T-helper 9 cell (primary cell): ENCODE measurements at places on chromosomes 5 and 9.

- no peak for DNase-seq
Observed at GRCh38 chr5:144004146-144004545, 166.3 kb downstream of the YIPF5 start.

GRCh38 chr5:14447958-14448911, 133.4 kb upstream of the OTULINL start:
- DNase-seq: no peak

DNA sequence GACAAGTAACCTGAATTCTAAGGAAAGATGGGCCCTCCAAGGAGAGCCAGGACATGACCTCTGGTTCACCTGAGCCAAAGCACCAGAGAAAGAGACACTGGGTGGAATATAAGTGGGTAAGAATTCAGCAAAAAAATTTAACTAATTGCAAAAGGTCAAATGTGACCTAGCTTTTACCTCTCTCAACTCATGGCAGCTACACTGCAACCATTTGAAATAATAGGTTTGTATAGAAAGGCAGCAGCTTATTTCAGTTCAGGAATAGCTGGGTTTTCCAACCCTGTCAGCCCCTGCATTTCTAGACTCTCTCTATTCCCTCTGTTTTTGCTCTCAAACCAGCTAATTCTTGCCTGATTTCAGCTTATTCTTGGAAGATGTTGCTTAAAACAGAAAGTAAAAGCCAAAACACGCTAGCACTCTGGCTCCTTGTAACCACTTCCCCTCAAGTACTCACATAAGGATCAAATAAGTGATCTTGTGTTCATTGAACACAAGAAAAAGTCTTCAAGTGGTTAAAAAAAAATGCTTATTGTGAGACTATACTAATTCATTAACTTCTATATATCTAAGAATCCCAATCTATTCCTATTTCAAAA, 101.1 kb upstream of the NR4A3 start:
- no peak for DNase-seq

- no peak for DNase-seq
Observed at GRCh38 chr9:76452839-76453238, 6.1 kb upstream of the GCNT1 start.

DNA sequence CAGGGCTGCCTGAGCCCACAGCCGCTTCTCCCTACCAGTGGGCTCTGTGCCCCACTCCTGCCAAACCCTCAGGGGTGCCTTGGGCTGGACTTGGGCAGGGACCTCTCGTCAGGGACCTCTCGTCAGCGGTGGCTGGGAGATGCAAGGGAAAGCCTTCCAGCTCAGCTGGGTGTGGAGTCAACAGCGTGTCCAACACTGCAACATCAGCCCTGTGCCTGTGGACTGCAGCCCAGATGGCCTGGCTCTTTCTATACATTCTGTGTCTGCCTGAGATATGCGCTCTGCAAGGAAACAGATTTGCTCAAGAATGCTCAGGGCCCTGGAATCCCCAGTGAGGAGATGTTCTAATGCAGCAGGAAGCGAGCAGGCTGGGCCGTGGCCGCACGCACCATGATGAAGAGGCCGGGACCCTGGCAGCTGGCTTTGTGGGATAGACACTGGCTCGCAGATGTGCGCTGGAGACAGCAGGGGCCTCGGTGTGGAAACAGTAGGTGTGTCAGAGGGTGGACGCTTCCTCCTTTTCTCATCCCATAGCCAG, 85.0 kb upstream of the COL5A1 start:
- no peak for DNase-seq

GRCh38 chr9:15286161-15286821, 20.7 kb downstream of the TTC39B start:
- DNase-seq: no peak

DNA sequence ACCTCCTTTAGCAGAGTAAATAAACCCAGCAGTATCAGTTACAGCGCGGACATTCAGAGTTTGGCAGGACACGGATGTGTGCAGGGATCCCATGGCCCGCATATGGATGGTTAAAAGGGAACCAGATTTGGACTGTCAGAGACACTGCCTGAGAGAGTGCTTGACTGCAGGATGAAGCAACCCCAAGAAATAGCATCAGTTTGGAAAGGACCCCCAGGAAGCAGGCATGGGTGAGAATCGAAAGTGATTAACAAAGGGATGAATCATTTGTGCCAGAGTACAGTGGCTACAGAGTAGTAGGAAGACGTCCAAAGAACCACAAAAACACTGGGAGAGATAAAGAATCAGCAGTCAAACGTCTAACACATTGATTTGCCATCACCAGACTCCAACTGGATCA, 5.5 kb downstream of the C7 start:
- no peak for DNase-seq

DNA sequence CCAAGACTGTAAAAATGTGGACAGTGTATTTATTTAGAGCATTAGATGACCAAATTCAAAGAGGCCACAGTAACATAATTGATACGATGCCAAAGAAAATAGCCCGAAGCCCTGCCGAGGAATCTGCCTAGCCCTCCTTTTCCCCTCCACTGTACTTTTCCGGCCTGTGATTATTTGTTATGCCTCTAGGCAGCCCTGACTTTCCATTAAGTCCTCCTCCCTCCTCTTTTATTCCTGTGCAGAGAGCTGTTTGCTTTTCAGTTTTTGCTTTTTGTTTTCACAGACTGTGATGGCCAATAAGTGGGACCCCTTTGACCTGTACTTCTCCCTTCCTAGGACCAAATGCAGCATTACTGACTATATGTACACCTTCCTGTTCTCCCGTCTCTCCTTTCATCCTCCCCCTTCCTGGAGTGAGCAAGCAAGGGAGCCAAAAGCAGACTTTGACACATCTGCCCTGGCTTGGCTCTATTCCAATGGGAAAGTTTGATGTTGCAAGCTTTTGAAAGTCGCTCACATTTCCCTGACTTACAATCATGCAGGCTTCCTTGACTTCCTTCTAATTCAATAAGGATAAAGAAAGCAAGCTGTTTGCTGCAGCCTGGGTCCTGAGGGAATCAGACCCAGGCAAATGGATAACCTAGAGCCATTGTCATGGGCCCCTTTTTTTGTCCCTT, 76.1 kb downstream of the NREP start:
- DNase-seq: no peak

DNA sequence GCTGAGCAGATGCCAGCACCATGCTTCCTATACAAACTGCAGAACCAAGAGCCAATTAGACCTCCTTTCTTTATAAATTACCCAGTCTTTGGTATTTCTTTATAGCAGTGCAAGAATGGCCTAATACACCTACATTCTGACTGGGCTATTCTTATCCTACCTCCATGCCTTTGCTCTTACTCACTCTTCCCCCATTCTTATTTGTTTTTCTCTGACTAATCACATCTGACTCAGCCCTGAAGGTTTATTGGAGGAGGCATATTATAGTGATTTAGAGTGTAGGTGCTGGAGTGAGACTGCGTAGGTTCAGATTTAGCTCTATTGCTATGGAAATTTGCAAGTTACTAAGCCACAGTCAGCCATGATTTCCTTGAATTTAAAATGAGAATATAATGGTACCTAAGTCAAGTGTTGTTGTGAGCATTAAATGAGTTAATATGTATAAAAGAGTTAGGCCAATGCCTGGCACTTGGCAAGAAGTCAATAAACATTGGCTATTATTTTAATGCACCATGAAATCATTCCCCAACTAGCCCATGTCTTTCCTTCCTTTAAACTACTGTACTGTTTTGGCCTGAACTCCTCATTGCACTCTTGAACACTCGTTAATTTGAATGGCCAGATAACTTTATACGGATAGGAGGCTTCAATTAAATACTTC, 531.2 kb upstream of the ZNF608 start:
- no peak for DNase-seq

DNA sequence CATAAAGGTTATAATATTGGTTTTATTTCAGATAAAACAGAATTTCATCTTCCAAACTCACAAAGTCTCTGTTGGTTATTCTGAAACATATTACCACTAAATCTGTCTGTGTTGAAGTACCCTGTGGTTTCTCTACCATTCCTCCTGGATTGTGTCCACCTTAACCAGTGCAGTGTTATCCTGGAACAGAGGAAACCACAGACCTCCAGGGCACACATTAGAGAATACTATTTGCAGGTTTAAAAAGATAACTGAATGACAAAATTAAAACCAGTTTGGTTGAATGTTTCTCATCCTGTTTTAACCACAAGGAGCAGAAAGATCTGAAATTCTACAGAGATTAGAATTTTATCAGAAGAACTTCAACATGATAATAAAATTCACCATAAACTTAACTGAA, 251.8 kb downstream of the CWC27 start:
- no peak for DNase-seq

DNA sequence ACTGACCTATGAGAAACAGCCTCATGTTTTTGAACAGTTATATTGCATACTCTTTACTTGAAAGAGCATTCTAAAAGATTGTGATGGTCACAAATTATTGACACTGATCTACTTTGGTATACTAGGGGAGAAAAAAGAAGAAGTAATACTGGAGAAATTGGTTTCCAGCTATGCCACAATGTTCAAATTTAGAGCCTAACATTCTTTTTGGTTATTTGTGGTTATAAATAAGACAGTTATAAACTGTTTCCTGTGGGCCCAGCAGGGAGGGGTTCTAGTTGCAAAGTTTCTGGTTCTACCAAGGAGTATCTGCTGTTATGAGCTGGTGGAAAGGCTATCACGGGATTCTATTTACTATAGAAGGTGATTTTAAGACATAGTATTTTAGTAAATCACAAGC, 4.8 kb downstream of the CWC27 start:
- no peak for DNase-seq

GRCh38 chr9:31790720-31791119, 593.7 kb upstream of the ACO1 start:
- no peak for DNase-seq

GRCh38 chr5:2752059-2752820, 763 bp upstream of the IRX2 start:
- DNase-seq: no peak

DNA sequence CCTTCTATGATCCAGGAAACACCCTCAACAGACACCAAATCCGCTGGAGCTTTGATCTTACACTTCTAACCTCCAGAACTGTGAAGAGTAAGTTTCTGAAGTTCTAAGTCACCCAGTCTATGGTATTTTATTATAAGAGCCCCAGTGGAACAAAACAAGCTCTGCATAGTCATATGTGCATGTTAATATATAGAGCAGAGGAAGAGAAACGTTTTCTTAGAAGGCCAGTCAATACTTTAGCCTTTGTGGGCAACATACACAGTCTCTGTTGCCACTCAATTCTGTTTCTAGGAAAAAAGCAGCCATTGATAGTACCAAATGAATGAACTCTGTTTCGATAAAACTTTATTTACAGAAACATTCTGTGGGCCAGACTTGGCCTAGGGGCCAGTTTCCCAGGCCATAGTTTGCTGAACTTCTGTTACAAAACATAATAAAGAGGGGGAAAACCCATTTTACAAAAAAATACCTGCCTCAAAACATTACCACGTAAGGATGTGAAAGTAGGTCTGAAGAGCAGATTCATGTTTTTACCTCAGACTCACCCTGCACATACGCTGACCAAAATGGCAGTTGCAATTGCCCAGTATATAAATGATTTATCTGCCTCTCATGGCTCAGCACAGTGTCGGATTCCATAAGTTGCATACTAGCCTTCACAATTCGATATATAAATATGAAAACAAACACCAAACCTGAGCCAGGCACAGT, 350.5 kb downstream of the SLIT3 start:
- no peak for DNase-seq

GRCh38 chr9:3492214-3492613, 33.6 kb downstream of the RFX3 start:
- no peak for DNase-seq

- no peak for DNase-seq
Observed at GRCh38 chr9:33461492-33461891, 12.2 kb downstream of the NOL6 start.

GRCh38 chr5:160797020-160797419, 55.0 kb downstream of the ATP10B start:
- DNase-seq: no peak

DNA sequence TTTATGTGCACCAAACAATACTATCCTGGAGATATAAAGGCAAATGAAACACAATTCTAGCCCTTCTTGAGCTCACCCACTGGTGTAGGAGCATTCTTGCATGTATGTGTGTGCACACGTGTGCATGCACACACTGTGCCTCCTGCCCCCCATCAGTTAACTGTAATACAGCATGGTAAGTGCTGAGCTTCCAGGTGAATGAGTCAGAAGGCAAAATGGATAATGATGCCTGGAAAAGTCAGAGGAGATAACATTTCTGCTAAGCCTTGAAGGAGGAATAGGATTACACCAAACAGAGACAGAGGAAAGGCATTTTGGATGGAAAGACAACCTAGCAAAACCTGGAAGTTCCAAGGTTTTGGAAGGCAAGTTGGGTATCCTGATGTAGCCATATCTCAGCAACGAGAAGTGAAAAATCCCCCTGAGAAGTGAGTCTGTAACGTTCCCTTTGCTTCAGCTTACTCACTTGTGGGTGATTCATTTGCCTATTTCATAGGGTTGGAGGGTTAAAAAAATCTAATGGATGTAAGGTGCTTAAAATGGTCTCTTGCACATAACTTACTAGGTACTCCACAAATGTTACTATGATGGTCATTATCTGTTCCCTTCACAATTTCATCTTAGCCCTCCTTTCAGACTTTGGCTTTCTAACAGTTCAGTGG, 101.4 kb upstream of the STC2 start:
- DNase-seq: no peak

DNA sequence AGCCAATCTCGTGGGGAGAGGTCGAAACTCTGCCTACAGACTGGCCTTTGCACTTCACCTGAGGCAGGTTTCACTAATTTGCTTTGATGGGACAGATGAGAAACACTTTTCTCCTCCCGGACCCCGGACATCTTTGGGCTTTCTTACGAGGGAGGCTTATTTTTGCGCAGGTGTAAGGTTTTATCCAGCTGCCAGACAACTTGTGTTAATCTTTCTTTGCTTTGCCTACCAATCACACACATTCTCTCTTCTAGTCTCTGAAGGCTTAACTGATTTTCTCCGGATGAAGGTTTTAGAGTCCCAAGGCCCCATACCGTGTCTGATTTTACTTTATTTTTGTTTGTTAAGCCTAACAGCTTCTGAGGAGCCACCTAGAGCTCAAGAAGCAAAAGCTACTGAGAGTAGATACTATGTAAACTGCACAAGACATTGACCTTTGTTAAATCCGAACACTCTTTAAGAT, 436 bp upstream of the EMB start:
- no peak for DNase-seq

DNA sequence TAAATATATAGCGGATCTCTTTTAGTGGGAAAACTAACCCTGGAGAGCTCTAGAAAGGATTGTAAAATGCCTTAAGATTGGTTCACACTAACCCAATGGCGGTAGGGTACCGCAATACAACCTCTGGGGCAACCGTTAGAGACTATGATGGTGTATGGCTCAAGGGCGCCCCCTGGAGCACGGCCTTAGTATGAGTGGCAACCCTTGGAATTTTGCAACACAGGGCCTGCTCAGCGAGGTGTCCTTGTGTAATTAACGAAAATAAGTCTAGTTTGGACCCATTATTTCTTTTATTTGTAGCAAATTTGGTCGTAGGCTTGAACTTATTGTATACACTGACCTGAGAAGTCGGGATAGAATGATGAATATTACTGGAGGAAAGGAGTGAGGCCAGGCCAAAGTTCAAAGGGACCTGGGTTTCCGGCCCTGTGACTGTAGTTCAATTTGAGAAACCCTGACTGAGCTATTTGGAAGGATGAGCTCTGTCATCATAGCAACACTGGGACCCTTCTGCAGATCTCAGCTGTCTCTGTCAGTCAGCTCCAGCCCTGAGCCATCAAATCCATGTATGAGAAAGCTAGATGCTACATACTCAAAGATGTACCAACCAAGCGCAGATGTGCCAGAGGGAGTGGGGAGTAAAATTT, 54.8 kb downstream of the CAMK4 start:
- DNase-seq: peak; percentile 92

GRCh38 chr9:132717326-132717945, 47.2 kb downstream of the GTF3C4 start:
- DNase-seq: no peak

GRCh38 chr9:89530726-89531125, 32.8 kb upstream of the SEMA4D start:
- no peak for DNase-seq
